Lung microvascular endothelial cell (primary cell): ENCODE measurements at places on chromosomes 13 and 19.

GRCh38 chr19:41691268-41691970, 3.3 kb upstream of the CEACAM7 start:
- DNase-seq: peak; percentile 46

- no peak for DNase-seq
Observed at GRCh38 chr19:5949792-5950305, 28.1 kb downstream of the RANBP3 start.

DNA sequence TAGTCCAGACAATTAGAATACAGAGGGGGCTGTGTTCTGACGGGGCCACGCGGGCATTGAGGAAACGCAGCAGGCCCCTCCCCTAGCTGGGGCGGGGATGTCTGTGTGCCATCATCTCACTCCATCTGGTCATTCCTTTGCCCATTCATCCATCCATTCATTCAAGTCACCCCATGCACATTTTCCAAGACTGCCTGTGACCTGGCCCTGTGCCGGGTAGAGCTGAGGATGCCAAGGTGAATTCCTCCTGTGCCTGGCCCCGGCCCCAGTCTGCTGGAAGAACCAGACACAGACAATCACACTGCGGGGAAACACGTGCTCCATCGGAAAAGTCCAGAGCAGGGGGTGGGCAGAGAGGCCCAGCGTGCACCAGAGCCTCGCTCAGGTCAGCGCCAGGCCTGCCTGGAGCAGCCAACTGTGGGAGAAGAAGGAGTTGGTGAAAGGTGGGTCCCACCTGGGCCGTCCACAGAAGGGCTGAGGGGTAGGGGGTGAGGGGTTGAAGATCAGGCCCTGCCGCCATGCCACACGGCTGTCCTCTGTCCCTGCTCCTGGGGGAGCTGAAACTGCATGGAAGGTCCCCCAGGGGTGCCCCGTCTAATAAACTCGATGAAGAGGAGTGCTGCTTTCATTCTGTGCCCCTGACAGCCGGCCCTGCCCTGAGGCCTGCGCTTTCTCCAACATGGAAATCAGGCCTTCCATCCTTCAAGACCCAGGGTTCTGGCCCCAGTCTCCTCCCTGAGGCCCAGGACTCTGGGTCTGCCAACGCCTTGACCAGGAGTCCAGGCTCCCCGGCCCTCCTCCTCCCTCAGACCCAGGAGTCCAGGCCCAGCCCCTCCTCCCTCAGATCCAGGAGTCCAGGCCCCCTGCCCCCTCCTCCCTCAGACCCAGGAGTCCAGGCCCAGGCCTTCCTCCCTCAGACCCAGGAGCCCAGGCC, 1.6 kb upstream of the CACNG6 start:
- peak; percentile 70 for DNase-seq

- DNase-seq: no peak
Observed at GRCh38 chr13:31920727-31921100, 110.9 kb upstream of the FRY start.

- DNase-seq: peak; percentile 17
Observed at GRCh38 chr19:9075064-9075949, 11.6 kb upstream of the OR1M1 start.

GRCh38 chr19:46630586-46631205, 5.3 kb downstream of the GNG8 start:
- no peak for DNase-seq

DNA sequence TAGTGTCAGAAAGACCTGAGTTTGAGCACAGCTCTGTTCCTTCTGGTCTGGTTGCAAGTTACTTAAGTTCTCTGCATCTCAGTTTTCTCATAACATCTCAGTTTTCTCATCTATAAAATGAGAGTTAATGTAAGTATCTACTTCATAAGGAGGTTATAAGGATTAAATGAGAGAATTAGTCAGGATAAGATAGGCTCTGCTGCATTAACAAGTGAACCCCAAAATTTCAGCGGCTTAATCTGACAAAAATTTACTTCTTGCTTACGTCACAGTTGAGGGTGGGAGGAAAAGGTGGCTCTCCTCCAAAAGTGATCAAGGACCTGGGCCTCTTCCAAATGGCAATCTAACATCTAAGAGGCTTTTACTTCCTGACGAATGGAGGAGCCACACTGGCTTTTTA, 31.5 kb upstream of the LRCH1 start:
- DNase-seq: no peak
